ENCODE measurements at places on chromosomes 11 and 22.

- peak; percentile 76 for DNase-seq
Observed at GRCh38 chr11:35166369-35167360, 27.7 kb downstream of the CD44 start.

GRCh38 chr22:30262917-30263741 lies 3.5 kb downstream of the OSM start:
- DNase-seq: peak; percentile 86

DNA sequence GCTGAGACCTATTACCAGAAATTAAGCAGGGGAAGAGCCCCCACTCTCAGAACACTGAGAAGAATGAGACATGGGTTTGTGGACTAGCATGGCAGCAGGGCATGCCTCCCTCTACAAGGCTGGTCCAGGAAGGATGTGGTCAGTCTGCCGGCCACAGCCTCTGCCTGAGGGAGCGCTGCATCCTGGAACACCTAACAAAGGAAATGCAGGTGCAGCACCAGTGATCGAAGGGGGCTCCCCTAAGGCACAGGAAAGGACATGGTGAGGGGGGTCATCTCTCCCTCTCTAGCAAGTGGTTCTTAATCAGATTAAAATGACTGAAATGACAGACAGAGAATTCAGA lies 40.6 kb upstream of the ARL14EP start:
- peak; percentile 66 for DNase-seq

GRCh38 chr11:57239348-57239747 lies 2.3 kb upstream of the APLNR start:
- no peak for DNase-seq
